ENCODE measurements at places on chromosomes 1 and 21. TPM values are rescaled to one million over a fixed set of nuclear protein-coding genes. Genes with fewer than 3 reads are reported as not detected.

GRCh38 chr1:150804671-150805070 lies 3.4 kb downstream of the CTSK start:
- no peak for DNase-seq

DNA sequence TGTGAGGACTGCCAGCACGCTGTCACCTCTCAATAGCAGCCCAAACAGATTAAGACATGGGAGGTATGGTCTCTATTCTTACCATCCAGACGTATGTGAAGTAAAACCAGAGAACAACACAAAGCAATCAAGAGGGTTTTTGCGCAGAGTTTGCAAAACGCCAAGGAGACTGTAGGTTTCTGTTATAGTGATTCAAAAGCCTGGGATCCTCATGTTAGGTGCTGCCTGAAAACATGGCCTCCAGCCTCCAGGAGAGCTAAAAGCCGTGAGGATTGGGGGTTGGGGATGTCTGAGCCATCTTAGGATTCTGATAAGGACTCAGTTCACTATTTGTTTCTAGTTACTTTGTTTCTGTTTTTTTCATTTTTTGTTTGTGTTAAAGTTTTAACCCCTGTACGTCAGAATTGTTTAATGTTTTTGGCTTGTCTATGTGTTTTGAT lies 4.2 kb upstream of the CCT8 start:
- no peak for DNase-seq

- no peak for DNase-seq
These were observed 35.4 kb downstream of the CHRM3 start for GRCh38 chr1:239421811-239422210.

- no peak for DNase-seq
These were observed 65.6 kb upstream of the TNR start for GRCh38 chr1:175808999-175809398.

GRCh38 chr1:221509575-221510355 lies 232.1 kb downstream of the DUSP10 start:
- no peak for DNase-seq

- DNase-seq, result no peak
These were observed 28.9 kb downstream of the OBSCN start for GRCh38 chr1:228236744-228237143.

CRYAA gene
- total RNA-seq, result not detected

GRCh38 chr1:169460191-169460833 lies 25.4 kb downstream of the SLC19A2 start:
- peak; percentile 36 for DNase-seq

DNA sequence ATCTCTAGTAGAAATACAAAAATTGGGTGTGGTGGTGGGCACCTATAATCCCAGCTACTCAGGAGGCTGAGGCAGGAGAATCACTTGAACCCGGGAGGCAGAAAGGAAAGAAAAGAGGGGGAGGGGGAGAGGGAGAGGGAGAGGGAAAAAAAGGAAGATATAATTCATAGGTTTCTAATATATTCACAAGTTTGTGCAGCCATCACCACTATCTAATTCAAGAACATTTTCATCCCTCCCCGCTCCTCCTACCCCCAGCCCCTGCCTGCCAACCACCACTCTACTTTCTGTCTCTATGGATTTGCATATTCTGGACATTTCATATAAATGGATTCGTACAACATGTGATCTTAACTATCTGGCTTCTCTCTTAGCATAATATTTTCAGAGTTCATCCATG lies 133.1 kb upstream of the KIAA1614 start:
- DNase-seq, result no peak

SLC35F3 gene
- total RNA-seq, result 36.4 TPM

DNA sequence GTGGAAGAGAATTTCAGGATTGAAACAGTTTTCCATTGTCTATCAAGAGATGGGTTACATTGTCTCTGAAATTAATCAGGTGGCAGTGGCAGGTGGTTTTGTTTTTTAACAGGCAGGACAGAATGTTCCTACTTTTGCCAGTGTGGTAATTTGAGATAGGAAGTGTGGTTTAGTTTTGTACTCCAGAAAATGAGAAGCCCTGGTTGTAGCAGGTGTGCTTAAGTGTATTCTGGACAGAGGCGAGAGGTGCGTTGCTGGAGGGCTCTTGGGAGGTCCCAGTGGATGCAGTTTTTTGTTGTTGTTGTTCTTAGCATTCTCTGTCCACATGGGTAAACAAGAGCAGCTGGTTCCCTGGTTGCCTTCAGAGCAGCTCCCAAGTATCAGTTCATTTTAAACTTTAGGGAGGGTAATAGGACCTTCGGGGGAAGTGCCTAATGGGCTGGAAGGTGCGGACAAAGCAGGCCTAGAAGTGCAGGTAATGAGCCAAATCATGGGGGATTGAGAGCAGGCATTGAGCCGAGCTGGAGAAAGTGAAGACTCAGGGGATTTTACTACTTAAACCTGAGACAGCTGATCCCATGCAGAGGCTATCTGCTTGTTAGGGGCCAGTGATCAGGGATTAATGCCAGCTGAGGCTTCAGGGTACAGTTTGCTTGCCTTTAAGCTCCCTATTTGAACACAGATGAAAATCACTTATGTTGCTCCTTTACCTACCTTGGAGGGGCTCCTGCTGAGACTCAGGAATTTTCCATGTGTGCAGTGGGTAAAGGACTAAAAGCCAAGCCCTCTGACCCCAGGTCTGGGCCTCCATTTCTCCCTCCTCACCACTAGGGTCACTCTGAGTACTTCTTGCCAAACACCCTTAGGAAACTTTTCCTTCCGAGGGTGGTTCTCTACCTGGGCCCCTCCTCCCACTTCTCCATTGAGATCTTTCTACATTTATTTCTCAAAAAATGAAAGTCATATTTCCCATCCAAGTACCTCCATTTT lies 6.1 kb downstream of the PFKFB2 start:
- DNase-seq, result no peak

- no peak for DNase-seq
These were observed 178.9 kb upstream of the CAMK1G start for GRCh38 chr1:209404577-209404976.

DNA sequence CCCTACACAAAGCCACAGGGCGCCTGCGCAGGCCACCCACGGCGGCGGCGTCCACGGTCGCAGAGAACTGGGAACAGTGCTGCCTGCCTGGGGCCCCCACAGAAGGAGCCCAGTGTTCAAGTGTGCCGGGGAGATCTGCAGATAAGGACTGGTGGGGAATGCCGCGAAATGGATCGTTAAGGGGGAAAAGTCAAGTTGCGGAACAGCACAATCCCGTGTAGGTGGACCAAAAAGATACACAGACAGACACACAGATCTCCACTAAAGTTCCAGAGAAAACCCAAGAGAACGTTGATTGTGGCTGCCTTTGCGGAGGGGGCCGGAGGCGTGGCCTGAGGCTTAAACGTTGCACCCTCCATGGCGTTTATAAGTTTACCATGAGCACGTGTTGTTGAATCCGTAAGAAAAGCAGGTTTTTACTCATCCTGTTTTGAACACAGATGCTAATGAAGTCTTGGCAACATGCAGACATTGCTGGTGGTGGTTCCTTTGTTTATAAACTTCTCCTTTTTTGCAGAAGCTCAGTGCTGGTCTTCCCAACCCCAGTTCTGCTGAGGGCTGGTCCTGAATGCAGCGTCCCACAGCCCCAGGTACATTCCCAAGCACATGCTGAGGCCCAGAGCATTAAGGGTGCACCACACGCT lies 4.1 kb downstream of the SPATC1L start:
- DNase-seq, result no peak

DNA sequence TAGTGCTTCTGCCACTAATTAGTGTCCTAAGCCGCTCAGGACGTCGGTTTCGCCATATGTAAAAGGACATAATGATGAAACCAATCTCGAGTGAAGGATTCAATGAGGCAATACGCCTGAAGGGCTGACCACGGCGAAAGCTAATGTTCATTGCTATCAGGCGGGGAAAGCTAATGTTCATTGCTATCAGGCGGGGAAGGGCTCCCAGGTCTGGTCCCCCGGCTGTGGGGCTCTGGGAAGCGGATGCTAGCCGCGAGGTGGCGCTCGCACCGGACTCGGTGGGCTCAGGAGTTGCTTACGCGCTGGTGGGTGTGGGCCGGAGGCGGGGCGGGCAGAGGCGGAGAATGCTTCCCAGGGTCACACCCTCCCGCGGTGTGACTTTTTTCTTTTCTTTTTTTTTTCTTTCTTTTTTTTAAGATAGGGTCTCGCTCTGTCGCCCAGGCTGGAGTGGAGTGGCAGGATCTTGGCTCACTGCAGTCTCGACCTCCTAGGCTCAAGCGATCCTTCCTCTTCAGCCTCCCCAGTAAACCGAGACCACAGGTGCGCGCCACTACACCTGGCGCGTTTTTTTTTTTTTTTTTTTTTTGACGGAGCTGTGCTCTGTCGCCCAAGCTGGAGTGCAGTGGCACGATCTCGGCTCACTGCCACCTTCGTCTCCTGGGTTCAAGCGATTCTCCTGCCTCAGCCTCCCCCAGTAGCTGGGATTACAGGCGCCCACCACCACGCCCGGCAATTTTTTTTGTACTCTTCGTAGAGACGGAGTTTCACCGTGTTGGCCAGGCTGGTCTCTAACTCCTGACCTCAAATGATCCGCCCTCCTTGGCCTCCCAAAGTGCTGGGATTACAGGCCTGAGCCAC lies 1.1 kb upstream of the PEAR1 start:
- peak; percentile 93 for DNase-seq

- DNase-seq, result no peak
These were observed 2.9 kb downstream of the RGS2 start for GRCh38 chr1:192811594-192812239.

SERBP1 gene
- 219 TPM for total RNA-seq

DNA sequence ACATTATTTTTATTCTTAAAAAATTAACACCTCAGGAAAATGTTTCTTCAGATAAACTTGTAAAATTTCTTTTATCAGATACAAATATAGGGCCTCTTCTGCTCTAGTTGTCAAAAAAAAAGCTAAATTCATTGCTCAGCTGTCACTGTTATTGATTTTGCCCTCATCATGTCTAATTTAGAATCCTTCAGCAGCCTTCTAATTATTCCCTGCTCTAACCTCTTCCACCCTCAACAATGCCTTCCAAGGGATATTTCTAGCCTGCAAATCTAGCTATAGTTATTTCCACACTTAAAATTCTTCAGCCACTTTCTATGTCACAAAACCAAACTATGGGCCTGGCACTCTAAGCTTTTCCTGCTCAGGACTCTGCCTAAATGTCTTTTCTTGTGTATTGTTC lies 25.2 kb downstream of the PDE4B start:
- no peak for DNase-seq

CFHR3 gene
- not detected for total RNA-seq

OR2T29 gene
- total RNA-seq, result not detected

- DNase-seq, result no peak
These were observed 514.5 kb downstream of the NPHP4 start for GRCh38 chr1:5477716-5478115.

OR2T33 gene
- total RNA-seq, result not detected

- no peak for DNase-seq
These were observed 29.0 kb upstream of the SARS1 start for GRCh38 chr1:109184687-109185086.

Data from activated naive CD8-positive, alpha-beta T cell treated with anti-CD3 and anti-CD28 coated beads, Interleukin-2, amount 10 ng/mL, durations not matched to agents 7 days and 5 days (primary cell).